Adipose tissue (tissue), 3 donors: ENCODE measurements at places on chromosomes 2 and 18. TPM values are rescaled to one million over a fixed set of nuclear protein-coding genes. Genes with fewer than 3 reads are reported as not detected.

The RAB6C gene
- 0.06 TPM for polyA plus RNA-seq

The PPP1R1C gene
- polyA plus RNA-seq = 0.28 TPM

The MTERF4 gene
- polyA plus RNA-seq = 24.4 TPM

The ORMDL1 gene
- polyA plus RNA-seq = 39.4 TPM

The SLC9A2 gene
- 0.59 TPM for polyA plus RNA-seq

The MAP2 gene
- 3.0 TPM for polyA plus RNA-seq

The GTF2A1L gene
- polyA plus RNA-seq = 1.7 TPM

The DSG2 gene
- 13.4 TPM for polyA plus RNA-seq

The GDF7 gene
- polyA plus RNA-seq = 0.02 TPM

The ABCA12 gene
- polyA plus RNA-seq = not detected

The FAM124B gene
- polyA plus RNA-seq = 1.8 TPM

The BMP10 gene
- 0.45 TPM for polyA plus RNA-seq

The EPB41L3 gene
- polyA plus RNA-seq = 74.0 TPM

The KIDINS220 gene
- polyA plus RNA-seq = 10.8 TPM

The LTBP1 gene
- 8.8 TPM for polyA plus RNA-seq

The ANKRD30B gene
- polyA plus RNA-seq = 0.45 TPM

The WNT6 gene
- polyA plus RNA-seq = not detected

The APCDD1 gene
- polyA plus RNA-seq = 400 TPM

The DSC2 gene
- 2.8 TPM for polyA plus RNA-seq

The RAX gene
- polyA plus RNA-seq = not detected

The ALPP gene
- not detected for polyA plus RNA-seq

The LYG2 gene
- polyA plus RNA-seq = not detected

The ARMC9 gene
- polyA plus RNA-seq = 8.7 TPM

The TNP1 gene
- polyA plus RNA-seq = not detected

The NTSR2 gene
- 2.2 TPM for polyA plus RNA-seq

The GPAT2 gene
- polyA plus RNA-seq = 7.9 TPM

The PDE1A gene
- polyA plus RNA-seq = 1.3 TPM

The NRP2 gene
- polyA plus RNA-seq = 11.4 TPM

The TTN gene
- 0.18 TPM for polyA plus RNA-seq

The GALNT5 gene
- polyA plus RNA-seq = not detected

The CACNB4 gene
- polyA plus RNA-seq = 0.45 TPM

The STPG4 gene
- not detected for polyA plus RNA-seq

The POTEJ gene
- polyA plus RNA-seq = not detected

The PJVK gene
- 1.6 TPM for polyA plus RNA-seq

The DLGAP1 gene
- polyA plus RNA-seq = 0.09 TPM

The EPB41L5 gene
- polyA plus RNA-seq = 5.7 TPM

The SCN7A gene
- polyA plus RNA-seq = 0.80 TPM

The FMNL2 gene
- polyA plus RNA-seq = 22.3 TPM

The KCNE4 gene
- 6.9 TPM for polyA plus RNA-seq

The CDCA7 gene
- 0.59 TPM for polyA plus RNA-seq

The PLEKHA3 gene
- 1.7 TPM for polyA plus RNA-seq

The CROCC2 gene
- 0.02 TPM for polyA plus RNA-seq

The EMILIN2 gene
- 2.9 TPM for polyA plus RNA-seq

The GALNT14 gene
- 2.1 TPM for polyA plus RNA-seq

The FBLN7 gene
- polyA plus RNA-seq = 0.66 TPM

The FABP1 gene
- 3.7 TPM for polyA plus RNA-seq

The HOXD4 gene
- 2.5 TPM for polyA plus RNA-seq

The CCDC148 gene
- 0.09 TPM for polyA plus RNA-seq

The TMEM198 gene
- polyA plus RNA-seq = 3.7 TPM

The CPLX4 gene
- polyA plus RNA-seq = not detected

The MLPH gene
- 9.5 TPM for polyA plus RNA-seq

The CDK15 gene
- polyA plus RNA-seq = 0.30 TPM

The SUCLG1 gene
- 107 TPM for polyA plus RNA-seq

The PRSS56 gene
- not detected for polyA plus RNA-seq

The CCDC195 gene
- polyA plus RNA-seq = not detected

The ASB3 gene
- 5.5 TPM for polyA plus RNA-seq

The PIKFYVE gene
- 7.4 TPM for polyA plus RNA-seq

The DPP4 gene
- polyA plus RNA-seq = 1.5 TPM

The RUFY4 gene
- 0.40 TPM for polyA plus RNA-seq
